ENCODE measurements at places on chromosomes 12 and 14. TPM values are rescaled to one million over a fixed set of nuclear protein-coding genes. Genes with fewer than 3 reads are reported as not detected.

EMP1 gene
- total RNA-seq: 217 TPM

C14orf132 gene
- 0.35 TPM for total RNA-seq

SOAT2 gene
- total RNA-seq: not detected

LTA4H gene
- total RNA-seq: 97.7 TPM

DEGS2 gene
- total RNA-seq: not detected

PRH2 gene
- total RNA-seq: not detected

DCAF5 gene
- 21.3 TPM for total RNA-seq

SLC17A8 gene
- total RNA-seq: not detected

DGKA gene
- total RNA-seq: 284 TPM

C12orf50 gene
- total RNA-seq: not detected

SPTB gene
- 0.58 TPM for total RNA-seq

CIROP gene
- total RNA-seq: not detected

KERA gene
- not detected for total RNA-seq

OTOGL gene
- not detected for total RNA-seq

TESPA1 gene
- not detected for total RNA-seq

MANSC4 gene
- 0.25 TPM for total RNA-seq

SIX1 gene
- total RNA-seq: not detected

RNASE8 gene
- not detected for total RNA-seq

KRT84 gene
- not detected for total RNA-seq

OTUB2 gene
- total RNA-seq: 3.6 TPM

SERPINA1 gene
- 0.20 TPM for total RNA-seq

CCDC177 gene
- total RNA-seq: not detected

TAS2R8 gene
- total RNA-seq: not detected

FAM186B gene
- total RNA-seq: 0.32 TPM

GALNT8 gene
- not detected for total RNA-seq

BCL2L2 gene
- total RNA-seq: 29.1 TPM
